ENCODE measurements at places on chromosomes 16 and 17.

DNA sequence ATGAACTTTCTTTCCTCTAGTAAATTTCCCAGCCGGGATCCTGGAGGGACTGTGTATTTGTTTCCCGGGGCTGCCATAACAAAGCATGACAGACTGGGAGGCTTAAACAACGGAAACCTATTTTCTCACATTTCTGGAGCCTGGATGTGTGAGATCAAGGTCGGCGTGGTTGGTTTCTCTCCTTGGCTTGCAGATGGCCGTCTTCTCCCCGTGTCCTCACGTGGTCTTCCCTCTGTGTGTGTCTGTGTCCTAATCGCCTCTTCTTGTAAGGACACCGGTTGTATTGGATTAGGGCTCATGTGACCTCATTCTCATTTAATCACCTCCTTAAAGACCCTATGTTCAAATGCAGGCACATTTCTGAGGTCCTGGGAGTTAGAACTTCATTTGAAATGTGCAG lies 22.0 kb upstream of the USP10 start:
- no peak for DNase-seq

GRCh38 chr17:339193-340061 lies 13.2 kb downstream of the RPH3AL start:
- DNase-seq = no peak

DNA sequence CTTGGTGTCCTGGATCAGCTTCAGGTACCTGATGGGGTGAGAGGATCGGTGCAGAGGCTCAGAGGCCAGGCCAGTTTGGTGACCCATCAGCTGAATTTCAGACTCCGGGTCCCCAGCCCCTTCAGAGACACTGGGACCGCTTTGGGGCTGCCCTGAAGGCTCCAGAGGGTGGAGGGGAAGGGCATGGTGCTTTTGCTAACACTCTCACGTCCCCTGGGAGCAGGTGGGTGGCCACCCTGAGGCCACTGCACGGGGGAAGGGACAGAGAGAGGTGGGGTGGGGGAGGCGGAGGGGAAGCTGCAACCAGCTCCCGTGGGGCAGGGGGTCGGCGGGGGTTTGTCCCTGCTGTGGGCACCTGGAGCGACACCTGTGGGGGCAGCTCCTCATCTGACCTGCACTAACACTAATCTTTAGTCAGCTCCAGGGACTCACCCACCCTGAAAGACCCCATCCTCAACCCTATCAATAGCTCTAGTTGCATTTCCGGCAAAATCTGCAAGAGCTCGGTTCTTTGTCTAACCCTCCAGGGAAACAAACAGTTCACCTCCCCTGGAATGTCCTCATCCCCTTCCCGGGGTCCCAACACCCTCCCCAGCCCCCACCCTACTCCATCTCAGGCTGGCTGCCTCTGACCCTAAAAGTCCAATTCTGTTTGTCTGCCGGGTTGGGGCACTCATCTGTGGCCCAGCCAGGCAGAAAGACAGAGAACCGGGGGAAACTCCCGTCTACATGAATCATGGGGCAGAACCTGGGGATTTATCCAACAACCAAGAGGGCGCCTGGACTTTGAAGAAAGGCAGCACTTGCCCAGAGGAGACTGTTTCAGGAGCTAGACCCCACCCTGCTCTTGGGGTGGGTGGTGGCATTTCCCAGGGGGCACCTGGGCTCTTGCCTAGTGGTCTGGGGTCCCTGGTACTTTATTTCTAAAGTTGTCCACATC lies 91.9 kb upstream of the CBX4 start:
- DNase-seq = no peak

GRCh38 chr17:60315650-60316049 lies 76.3 kb downstream of the USP32 start:
- DNase-seq = no peak

DNA sequence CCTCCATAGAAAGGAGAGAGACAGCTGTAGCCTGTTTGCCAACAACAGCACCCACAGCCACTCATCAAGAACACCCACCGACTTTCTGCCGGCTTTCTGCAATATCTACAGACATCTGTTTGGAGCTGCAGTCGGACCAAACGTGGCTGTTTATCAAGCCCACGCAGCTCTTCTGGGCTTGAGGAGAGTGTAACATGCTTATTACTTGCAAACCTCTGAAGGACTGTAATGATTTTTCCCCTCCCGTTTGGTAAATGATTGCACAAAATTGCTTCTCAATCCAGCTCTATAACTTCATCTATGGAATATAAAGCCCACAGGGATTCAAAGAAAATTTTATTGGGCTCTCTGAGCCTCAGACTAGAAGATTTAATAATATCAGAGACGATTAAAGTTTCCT lies 100.5 kb downstream of the VAT1L start:
- DNase-seq = no peak

GRCh38 chr17:72984145-72984925 lies 108.2 kb downstream of the SLC39A11 start:
- no peak for DNase-seq

DNA sequence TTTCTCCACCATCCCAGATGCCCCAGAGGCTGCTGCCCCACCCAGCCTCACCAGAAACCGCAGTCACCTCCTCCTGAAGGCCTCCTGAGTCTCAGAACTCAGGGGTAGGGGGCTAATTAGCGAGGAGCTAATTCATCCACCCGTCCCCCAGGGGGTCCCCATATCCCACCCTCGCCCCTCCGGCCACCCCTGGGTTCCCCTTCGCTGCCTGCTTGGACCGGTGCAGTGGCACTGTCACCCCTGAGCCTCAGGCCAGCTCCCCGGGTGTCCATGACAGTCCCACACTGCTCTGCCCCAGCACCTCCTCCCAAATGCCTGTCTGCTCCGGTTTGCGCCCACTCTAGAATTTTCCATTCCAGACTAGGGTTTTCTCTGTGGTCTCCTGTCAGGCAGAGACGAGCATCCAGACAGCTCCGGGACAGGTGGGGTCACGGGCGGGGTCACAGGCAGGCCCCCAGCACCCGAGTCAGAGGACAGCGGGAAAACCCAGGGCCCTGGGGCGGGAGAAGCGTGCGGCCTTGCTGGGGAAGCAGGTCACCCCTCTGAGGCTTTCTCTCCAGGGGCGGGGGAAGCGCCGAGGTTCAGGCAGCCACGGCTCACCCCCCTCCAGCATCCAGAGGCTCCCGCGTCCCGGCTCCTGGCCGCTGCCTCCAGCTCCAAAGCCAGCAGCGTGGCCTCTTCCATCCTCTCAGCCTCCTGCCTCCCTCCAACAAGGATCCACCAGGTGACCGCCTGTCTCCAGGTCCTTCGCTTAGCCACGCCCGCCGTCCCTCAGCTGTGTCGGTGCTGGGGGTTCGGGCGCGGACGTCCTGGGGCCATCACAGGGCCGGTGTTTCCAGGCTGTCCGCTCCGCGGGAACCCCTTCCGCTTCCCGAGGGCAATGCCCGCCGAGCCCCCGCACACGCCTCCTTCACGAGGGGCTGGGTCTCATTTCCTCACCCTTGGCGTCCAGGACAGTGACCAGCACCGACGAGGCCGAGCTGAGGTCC lies 3.1 kb upstream of the PERCC1 start:
- no peak for DNase-seq

GRCh38 chr17:9924735-9925191 lies 19.7 kb upstream of the RCVRN start:
- no peak for DNase-seq

DNA sequence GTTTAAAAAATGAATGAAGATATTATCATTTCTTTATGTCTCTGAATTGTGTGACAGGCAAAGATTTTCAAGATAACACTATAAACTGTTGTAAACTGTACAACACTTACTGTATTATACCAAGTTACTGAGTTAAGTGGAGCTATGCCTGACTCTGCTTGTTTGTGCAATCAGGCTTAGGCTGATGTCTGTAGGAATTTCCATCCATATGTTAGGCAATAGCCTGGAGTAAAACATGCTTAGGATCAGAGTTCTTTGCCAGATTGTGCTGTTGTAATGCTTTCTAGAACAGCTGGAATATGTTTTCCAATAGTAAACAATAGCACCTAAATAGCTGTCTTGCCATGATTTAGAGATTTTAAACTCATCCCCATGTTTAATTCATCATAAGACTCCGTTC lies 1496.7 kb downstream of the CDH11 start:
- DNase-seq = no peak

GRCh38 chr17:57975044-57975443 lies 13.0 kb downstream of the VEZF1 start:
- no peak for DNase-seq

GRCh38 chr17:75459590-75460267 lies 3.3 kb downstream of the TMEM94 start:
- no peak for DNase-seq

GRCh38 chr16:11447272-11447671 lies 102.0 kb downstream of the RMI2 start:
- no peak for DNase-seq

DNA sequence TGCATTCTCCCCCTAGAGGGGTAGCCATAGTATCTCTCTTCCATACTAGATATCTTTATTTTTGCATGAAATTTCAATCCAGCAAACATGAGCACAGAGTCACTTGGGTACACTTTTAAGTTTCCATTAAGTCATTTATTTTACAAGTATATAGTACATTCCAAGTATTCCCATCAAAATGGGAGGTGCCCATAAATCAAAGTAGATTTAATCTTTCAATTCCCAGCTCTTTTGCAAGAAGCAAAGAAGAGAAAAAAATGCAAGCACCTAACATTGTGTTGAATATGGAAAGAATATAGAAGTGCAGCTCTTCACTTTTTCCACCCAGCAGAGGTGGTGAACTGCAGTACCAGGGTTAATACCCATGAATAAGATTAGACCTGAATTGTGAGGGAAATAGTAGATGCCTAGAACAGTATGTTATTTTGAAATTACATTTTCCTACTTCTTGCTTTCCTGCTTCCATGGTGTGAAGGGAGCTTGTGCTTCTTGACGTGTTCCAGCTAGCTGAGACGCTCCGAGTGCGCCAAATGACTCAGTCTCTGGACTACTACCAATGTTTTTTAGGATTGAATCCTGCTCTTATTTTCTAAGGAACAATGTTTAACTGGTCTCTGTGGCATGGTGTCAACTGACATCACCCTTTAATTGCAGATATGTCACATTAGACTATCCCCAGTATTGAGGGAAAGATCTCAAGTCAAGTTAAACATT lies 151.1 kb upstream of the MAF start:
- no peak for DNase-seq

DNA sequence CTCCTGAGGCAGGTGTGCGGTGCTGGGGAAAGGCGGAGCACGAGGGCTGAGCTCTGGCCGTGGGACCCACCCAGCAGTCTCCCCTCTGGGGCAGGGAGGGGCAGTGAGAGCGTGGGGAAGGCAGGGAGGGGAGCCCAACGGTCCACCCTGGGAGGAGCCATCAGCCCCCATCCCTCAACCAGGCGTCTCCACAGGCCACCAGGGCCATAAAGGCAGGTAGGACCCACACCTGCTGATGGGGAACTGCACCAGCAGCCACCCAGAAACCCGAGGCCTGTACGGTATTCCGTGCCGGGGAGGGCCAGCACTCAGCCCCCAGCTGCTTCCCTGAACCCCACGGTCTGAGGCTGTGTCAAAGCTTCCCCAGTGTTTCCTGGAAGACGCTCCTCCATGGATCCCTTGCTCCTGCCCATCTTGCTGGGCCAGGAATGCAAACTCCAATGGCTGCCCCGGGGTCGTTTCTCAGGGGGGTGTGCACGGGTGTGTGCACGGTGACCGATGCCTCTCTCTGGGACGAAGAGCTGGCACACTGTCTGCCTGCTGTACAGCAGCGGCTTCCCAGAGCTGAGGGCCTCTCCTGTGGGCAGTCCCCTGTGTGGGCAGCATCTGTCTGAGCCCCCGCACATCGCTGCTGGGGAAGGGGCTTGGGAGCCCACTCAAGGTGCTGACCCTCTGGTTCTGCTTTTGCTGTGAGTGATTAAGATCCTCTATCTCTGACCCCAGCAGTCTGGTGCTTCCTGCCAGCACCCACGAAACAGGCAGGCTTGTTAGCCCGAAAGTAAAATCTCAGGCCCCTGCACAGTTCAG lies 17.2 kb upstream of the METRNL start:
- DNase-seq = no peak

DNA sequence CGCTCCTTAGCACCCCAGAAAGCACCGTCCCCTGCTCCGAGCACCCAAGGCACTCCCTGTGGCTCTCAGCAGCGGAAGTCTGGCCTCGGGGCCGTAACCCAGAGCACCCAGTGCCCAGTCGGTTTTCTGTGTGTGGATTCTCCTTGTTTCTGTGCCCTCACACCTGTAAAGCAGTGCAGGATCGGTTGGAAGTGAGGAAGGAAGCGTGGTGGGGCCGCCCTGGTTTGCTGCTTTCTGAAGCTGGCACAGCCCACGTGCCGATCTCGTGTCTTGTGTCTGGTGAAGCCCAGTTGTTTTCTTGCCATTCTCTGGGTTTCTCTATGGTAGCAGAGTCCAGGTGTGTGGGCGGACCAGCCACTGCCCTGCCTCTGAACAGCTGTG lies 3.7 kb downstream of the ACSF3 start:
- DNase-seq = no peak

DNA sequence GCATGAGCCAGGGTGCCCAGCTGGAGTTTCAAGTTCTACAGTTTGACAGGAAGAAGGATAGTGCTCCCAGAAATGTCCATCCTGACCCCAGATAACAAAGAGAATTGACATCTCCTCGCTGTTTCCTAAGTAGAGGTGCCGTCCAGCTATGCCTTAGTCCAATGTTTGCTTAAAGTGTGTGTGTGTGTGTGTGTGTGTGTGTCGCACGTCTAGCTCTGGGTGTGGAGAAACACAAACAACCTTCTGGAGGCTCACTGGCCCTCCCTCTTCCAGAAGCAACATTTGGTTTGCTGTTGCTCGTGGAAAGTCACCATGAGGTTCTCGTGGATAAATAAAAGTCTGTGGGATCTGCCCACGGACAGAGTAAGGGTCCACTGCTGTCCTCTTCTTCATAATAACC lies 22.1 kb downstream of the EMP2 start:
- no peak for DNase-seq

DNA sequence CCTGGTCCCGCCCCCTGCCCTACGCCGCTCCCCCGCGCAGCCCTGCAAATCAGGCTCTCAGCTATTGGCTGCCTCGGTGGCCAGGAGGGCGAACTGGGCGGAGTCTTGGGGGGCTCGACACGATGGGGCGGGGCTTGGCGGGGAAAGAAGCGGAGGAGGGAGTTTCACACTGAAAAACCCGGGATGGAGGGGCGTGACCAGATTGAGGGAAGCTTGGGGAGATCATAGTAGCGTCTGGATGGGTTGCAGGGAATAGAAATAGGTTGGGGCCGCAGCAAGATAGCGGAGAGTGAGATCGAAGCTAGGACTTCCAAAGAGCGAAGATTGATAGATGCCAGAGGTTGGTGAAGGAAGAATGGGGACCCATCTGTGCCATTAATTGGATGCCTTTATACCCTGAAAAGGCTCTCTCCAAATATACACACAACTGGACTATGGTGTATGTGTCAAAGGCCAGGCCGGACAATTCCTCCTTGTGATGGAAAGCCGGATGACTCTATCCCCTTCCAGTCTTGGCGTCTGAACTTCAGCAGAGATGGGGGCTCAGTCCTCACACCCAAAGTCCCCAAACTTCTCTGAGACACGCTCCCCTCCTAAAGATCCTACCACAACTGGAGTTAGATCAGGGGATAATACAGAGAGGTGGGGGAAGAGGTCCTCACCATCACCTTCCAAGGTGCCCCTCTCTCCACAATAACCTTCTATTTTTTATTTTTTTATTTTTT lies 376 bp upstream of the STAC2 start:
- DNase-seq = no peak
